ENCODE measurements at places on chromosomes 1 and 21.

DNA sequence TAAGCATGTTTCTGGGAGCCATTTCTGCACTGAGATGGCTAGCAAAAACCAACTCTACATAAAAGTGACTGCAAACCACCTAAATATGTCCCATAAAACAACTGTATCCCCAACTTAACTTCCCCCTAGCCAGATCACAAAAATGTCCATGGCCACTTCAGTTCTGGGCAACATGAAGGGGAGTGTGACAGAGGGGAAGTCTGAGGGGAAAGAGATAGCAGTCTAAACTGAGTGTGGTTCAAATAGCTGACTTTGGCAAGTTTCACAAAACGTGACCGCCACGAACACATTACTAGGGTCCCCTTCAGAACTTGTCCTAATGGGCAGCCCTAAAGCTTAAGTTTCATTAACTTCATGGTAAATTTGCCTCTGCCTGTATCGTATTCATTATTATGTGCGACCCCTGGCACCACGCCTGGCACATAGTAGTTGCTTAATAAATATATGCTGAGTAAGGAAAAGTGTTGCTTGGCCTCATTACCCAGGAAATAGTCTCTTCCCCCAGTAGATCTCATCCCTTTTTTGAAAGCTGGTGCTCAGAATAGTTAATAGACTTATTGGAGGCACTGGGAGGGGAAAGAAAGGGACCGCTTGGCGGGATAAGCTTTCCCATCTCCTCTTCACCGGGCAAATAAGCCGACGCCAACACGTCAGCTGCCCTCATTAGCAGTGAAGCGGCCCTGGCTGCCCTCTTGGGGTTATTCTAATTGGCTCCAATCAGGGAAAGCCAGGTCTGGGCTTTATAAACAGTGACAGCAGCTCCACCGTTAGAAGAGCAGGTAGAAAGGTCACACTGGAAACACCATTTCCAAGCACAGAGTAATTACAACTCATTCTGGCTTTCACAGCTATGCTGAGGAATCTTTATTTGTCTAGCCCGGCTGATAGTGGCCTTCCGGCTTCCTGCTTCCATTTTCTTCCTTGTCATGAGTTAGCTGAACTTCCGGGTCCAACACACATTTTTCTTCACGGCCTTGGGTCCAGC lies 122.1 kb downstream of the LRIG2 start:
- DNase-seq: no peak

- DNase-seq: no peak
Observed at GRCh38 chr1:6866825-6867224, 81.6 kb downstream of the CAMTA1 start.

DNA sequence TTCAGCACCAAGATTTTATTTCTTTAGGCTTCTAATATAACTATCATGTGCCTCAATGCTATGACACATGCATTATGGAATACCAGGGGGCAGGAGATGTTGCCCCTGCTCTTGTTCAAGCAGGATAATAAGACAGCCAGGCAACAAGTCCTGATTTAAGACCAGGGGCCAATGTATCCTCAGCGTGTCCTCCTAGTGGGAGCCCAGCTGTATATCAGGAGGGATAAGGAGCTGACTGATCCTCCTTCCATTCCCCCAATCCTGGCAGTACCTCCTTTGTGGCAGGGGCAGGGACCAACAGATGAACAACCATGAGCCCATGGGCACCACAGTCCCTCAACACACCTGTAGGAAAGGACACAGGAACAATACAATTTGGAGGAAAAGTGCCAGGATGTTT lies 29.3 kb downstream of the SORT1 start:
- no peak for DNase-seq

GRCh38 chr1:109776206-109776835 lies 12.6 kb upstream of the EPS8L3 start:
- DNase-seq: no peak

DNA sequence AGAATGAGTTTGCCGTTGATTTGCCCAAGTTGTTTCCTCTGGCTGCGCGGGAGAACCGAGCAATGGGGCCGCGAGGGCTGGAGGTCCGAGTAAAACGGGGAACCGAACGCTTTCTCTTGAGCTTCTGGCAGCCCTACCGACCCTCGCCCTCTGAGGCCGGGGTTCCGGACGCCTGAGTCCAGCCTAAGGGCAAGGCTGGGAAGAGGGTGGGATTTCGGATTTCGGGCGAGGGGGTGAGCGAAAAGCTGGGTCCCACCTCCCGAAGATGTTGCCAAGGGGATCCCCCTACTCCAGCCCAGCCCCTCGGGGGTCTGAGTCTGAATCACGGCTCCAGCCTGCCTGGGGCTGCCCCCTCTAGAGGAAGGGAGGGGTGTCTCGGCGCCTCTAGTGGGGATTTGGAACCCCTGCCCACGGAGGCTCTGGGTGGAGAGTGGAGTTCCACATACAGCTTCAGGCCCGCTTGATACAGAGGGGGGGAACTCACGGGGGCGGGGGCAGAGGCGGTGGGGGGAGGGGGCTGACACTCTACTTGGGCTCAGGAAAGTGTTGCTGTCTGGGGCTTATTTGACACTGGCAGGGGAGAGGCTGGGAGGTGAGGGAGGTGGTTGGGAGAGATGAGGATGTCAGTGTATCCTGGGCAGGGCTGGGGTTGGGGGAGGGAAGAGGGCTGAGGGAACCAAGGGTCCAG lies 617 bp downstream of the KIRREL1 start:
- DNase-seq: no peak

DNA sequence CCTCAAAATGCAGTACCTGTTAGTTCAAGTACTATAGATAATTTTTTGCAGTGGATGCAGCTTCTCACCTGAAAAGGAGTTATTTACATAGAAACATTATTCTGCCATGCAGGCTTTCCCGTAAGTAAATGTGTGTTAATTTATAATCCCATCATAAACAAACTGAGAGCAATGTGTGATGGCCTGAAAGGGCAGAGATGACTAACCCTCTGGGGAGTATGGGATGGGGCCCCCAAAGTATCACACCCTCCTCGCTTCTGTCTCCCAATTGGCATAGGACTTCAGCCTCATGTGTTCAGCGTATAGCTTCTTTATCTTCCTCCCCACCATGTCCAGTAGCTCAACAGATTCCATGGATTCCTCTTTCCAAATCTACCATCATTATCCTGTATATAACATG lies 7.6 kb downstream of the HMGCL start:
- no peak for DNase-seq

GRCh38 chr1:154256686-154257085 lies 15.7 kb upstream of the HAX1 start:
- DNase-seq: no peak

GRCh38 chr1:147109762-147110161 lies 62.5 kb downstream of the PRKAB2 start:
- no peak for DNase-seq

DNA sequence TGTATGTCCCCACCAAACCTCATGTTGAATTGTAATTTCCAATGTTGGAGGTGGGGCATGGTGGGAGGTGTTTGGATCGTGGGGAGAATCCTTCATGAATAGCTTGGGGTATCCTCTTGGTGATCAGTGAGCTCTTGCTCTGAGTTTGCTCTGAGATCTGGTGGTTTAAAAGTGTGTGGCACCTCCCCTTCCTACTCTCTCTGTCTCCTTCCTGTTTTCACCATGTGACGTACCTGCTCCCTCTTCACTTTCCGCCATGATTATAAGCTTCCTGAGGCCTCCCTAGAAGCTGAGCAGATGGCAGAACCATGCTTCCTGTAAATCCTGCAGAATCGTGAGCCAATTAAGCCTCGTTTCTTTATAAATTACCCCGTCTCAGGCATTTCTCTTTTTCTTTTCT lies 40.0 kb upstream of the OSBPL9 start:
- no peak for DNase-seq

- DNase-seq: no peak
Observed at GRCh38 chr21:40634141-40634540, 212.8 kb downstream of the DSCAM start.

GRCh38 chr1:163758977-163759670 lies 437.4 kb downstream of the NUF2 start:
- DNase-seq: no peak

- DNase-seq: no peak
Observed at GRCh38 chr1:35037206-35037605, 5.5 kb upstream of the ZMYM6 start.

DNA sequence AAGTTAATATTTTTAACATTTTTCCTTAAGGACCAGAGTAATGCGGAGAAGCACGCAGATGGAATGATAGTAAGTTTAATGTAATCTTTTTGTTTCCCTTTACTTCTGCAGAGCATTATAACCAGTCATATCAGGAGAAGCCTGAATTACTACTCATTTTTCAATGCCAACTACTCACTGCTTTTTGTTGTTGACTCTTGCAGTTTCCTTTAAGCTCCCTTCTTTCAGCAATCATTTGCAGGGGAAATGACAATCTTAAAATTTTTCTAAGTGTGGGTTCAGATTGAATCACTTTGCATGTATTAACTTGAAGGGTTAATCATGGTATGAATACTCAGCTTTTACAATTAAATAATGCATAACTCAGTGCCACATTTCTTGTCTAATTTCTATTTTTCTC lies 122.2 kb downstream of the NRDC start:
- peak; percentile 85 for DNase-seq

DNA sequence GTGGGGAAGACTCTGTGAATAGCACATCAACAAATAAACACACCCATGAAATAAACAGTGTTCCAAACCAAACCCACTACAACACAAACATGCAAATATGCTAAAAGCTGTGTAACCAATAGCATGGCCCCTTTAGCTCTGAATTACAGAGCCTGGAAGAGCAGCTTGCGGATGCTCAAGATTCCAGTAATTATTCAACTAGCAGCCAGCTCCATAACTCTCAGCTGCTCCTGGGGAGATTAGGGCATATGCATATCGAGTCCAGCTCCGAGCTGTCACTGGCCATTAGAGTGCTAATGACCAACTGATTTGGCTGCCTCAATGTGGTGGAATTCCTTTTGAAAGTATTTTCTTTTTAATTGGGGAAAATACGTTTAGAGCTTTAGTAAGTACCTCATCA lies 207.1 kb downstream of the HHAT start:
- DNase-seq: no peak

- no peak for DNase-seq
Observed at GRCh38 chr1:68433395-68433794, 16.4 kb downstream of the RPE65 start.

DNA sequence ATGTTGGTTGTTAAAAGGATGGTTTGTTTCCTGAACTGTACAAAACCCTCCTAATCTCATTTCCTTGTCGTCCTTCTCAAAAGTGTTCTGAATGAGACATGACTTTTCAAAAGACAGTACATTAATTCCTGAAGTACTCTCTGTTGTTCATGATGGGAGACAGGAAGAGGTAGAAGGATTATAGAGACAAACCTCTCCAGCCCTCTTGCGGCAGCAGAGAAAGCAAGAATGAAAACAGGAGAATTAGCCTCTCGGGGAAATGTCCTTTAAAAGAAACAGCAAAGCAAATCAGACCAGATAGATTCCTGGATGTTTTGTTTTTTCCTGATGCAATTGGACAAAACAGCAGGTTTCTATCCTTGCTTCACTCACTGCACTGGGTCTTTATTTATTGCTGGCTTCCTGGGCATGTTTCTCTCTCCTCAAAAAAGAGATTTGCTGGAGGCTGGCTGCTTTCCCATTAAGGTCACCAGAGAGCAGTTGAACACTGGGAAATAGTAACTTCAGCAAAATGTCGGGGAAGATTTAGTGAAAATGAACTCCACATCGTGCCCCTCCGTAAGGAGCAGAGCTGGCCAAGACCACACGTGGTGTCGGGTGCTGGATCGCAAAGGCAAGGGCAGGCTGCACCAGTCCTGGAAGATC lies 145.8 kb upstream of the SYT6 start:
- DNase-seq: no peak

DNA sequence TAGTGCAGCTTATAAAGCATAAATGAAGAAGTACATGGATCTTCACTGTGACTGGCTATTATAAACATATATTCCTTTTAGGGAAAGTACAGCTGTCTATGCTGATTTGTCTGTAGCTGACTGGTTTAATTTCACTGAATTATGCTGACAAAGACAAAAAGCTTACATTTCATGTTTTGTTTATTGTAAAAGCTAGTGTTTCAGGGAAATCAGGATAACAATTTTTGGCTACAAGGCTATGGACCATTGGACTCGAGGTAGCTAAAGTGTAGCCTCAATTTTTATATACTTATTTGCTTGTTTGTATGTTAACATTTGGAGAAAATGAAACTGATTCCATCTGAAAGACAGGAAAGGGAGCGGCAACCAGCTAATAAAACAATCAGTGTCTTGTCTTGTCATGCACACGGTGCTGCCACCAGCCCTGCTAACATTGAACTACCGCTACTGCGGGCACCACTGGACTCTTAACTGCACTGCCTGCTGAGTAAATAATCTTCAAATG lies 480.2 kb downstream of the COL11A1 start:
- DNase-seq: no peak

GRCh38 chr1:158323866-158324265 lies 7.5 kb downstream of the CD1B start:
- no peak for DNase-seq

GRCh38 chr21:44304011-44304616 lies 4.3 kb downstream of the PFKL start:
- no peak for DNase-seq

GRCh38 chr1:43530483-43531106 lies at the start of gene PTPRF:
TSS of gene PTPRF (plus strand) at chr1:43530883. CDS start at chr1:43545076, 14,193 bp downstream.
- no peak for DNase-seq

GRCh38 chr1:208187499-208188041 lies 56.6 kb downstream of the PLXNA2 start:
- DNase-seq: no peak

GRCh38 chr1:233034836-233035235 lies 84.4 kb downstream of the NTPCR start:
- no peak for DNase-seq

GRCh38 chr1:38089712-38090360 lies 43.2 kb upstream of the POU3F1 start:
- no peak for DNase-seq

GRCh38 chr1:237428809-237429208 lies 386.8 kb downstream of the RYR2 start:
- no peak for DNase-seq

Measured in bronchial epithelial cell (primary cell).